ENCODE measurements at places on chromosomes 3 and 15.

GRCh38 chr15:55824857-55825613, 82.1 kb upstream of the PRTG start:
- no peak overlapping the region for H3K4me3 ChIP-seq
- peaks cover 16% of the 10 kb centered on the region for H3K36me3 ChIP-seq
- no peak for DNase-seq

- no peaks in the 10 kb centered on the region for H3K27me3 ChIP-seq
- H3K27ac ChIP-seq: no peak overlapping the region
- no peaks in the 10 kb centered on the region for H3K36me3 ChIP-seq
- H3K4me3 ChIP-seq: no peak overlapping the region
- no peaks in the 10 kb centered on the region for H3K4me1 ChIP-seq
- no peak for DNase-seq
Measured at GRCh38 chr3:189507856-189508255, 123.3 kb upstream of the TP63 start.

- no peaks in the 10 kb centered on the region for H3K36me3 ChIP-seq
- H3K27me3 ChIP-seq: no peaks in the 10 kb centered on the region
- no peak overlapping the region for H3K27ac ChIP-seq
- no peak for DNase-seq
- H3K4me1 ChIP-seq: peaks cover 7% of the 10 kb centered on the region
Measured at GRCh38 chr3:185339945-185340344, 23.0 kb upstream of the MAP3K13 start.

- DNase-seq: no peak
- no peak overlapping the region for H3K27ac ChIP-seq
- peaks cover 2% of the 10 kb centered on the region for H3K4me1 ChIP-seq
- no peaks in the 10 kb centered on the region for H3K27me3 ChIP-seq
- no peaks in the 10 kb centered on the region for H3K36me3 ChIP-seq
- no peak overlapping the region for H3K4me3 ChIP-seq
Measured at GRCh38 chr3:147737376-147737775, 328.2 kb downstream of the ZIC1 start.

Measured in GM23248 (cell line).